CD4-positive, alpha-beta memory T cell (primary cell): ENCODE measurements at places on chromosomes 2 and 18.

DNA sequence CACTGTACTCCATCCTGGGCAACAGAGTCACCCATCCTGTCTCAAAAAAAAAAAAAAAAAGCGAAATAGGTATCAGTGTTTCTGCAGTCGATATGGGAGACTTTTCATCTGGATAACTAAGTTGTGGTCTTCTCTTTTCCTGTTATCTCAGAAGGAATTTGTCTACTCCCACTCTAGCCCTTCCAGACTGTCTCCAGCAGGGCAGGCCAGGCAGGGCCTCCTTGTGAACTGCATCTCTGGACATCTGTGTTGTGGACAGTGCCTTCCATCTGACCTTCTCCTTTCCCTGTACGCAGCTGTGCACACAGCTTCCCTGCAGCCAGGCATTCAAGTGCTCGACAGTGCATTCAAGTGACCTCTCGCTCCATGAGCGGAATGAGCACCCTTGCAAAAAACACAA is 110.2 kb downstream of the CABLES1 start:
- H3K4me3 ChIP-seq = no peak overlapping the region
- no peaks in the 10 kb centered on the region for H3K4me1 ChIP-seq
- H3K27me3 ChIP-seq = no peaks in the 10 kb centered on the region
- no peaks in the 10 kb centered on the region for H3K36me3 ChIP-seq
- DNase-seq = no peak

GRCh38 chr18:61719671-61720070 is 173.1 kb downstream of the RNF152 start:
- no peaks in the 10 kb centered on the region for H3K4me1 ChIP-seq
- DNase-seq = no peak
- no peak overlapping the region for H3K4me3 ChIP-seq
- H3K27ac ChIP-seq = no peak overlapping the region

DNA sequence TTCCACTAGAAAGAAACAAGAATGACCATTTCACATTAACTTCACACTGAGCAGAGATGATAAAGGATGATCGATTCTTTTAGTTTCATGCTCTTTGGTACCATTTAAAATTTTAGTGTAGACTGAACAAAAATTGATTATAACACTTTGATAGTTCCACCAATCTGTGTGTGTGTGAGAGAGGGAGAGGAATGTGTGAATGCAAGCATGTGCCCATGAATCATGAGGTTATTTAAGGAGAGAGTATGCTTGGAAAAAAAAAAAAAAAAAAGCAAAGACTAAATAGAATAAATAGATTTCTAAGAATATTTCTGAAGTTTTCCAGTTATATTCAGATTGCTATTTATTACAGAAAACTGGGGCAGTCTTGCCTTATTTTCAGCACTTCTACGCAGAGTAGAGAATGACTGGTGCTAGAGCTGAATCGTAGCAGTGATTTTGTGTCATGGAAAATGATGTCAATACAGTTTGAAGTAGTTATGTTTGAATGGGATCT is 900.8 kb downstream of the SLC4A3 start:
- no peaks in the 10 kb centered on the region for H3K4me1 ChIP-seq
- H3K4me3 ChIP-seq = no peak overlapping the region
- no peaks in the 10 kb centered on the region for H3K27me3 ChIP-seq
- H3K27ac ChIP-seq = no peak overlapping the region
- no peak for DNase-seq
- H3K36me3 ChIP-seq = no peaks in the 10 kb centered on the region

DNA sequence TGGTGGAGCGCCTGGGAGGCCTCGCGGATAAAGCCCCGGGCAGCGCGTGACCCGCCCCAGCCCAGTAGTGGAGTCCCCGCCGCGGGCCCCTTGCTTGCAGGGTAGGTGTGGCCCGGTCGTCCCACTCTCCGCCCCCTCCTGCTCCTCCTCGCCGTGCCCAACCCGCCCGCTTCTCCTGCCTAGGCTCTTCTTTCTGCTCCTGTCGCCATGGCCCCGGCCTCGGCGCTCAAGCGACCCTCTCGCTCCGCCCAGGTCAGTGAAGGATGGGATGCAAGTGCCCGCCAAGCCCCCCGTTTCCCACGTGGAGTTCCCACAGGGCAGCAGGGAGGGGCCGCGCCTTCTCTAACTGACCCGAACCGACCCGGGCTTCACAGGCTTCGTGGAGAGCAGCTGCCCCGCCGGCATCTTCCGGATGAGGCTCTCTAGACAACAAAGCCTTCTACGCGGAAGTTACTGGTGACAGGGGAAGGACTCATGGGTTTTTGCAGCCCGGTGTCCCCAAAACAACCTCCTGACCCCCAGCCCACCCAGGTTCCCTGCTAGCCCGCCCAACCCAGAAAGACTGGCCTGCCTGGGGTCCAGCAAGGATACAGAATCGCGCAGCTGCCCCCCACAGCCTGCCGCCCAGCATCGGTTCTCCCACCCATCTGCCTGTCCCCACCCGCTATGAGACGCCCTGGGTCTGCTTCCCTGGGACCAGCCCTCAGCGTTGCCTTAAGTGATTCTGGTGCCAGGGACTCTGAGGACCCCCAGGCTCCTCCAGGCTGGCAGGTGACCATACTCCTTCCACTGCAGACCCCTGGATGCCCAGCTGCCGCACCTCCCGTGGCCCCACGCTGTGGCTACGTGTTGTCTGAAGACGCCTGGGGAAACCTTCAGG is 32.8 kb downstream of the TTC32 start:
- H3K27ac ChIP-seq = peak overlapping the region; percentile 35
- H3K4me1 ChIP-seq = peaks cover 20% of the 10 kb centered on the region
- peaks cover 6% of the 10 kb centered on the region for H3K36me3 ChIP-seq
- DNase-seq = peak; percentile 66
- H3K4me3 ChIP-seq = peak overlapping the region; percentile 25
- H3K27me3 ChIP-seq = no peaks in the 10 kb centered on the region

GRCh38 chr2:240155048-240155744 is 14.7 kb upstream of the OTOS start:
- no peaks in the 10 kb centered on the region for H3K27me3 ChIP-seq
- no peak overlapping the region for H3K27ac ChIP-seq
- H3K4me1 ChIP-seq = no peaks in the 10 kb centered on the region
- no peak for DNase-seq

DNA sequence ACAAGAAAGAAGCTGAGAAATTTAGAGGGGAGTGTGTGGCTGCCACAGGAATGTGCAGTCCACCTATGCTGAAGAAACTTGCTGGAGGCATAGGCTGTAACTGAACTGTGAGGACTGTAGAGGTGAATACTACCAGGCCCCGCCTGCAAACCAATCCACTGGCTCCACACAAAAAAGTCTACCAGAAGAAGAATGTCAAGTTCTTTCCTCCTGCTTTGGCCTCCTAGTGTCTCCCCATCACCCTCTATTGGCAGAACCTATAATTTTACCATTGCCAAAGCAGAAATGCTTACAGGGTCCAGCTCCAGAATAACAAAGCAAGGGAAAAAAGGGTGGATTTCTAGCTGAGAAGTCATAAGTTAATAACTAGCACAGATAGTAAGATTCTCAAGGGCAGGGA is 5.9 kb upstream of the ATP5MC3 start:
- no peaks in the 10 kb centered on the region for H3K36me3 ChIP-seq
- no peaks in the 10 kb centered on the region for H3K4me1 ChIP-seq
- H3K27me3 ChIP-seq = no peaks in the 10 kb centered on the region
- H3K4me3 ChIP-seq = no peak overlapping the region
- peak; percentile 15 for DNase-seq

DNA sequence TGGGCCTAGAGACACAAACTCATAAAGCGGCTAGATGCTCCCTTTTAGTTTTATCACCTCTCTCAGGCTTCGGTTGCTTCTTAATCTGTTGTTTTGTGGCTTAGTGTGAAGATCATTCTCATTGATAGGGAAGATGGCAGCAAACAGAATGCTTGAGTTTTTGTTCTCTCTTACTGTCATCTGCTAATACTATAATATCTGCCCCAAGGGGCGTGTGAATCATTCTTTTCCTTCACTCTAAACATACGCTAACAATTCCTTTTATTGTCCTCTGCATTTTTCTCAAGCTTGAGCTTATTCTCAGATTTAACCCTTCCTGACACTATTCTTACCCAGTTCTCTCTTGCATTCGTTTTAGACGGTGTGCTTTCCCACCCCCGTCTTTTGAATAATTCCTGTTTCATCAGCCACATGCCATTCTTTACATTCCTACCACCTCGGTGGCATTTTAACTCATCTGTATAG is 323.9 kb upstream of the NRP2 start:
- H3K4me1 ChIP-seq = no peaks in the 10 kb centered on the region
- H3K27ac ChIP-seq = no peak overlapping the region
- no peaks in the 10 kb centered on the region for H3K36me3 ChIP-seq
- H3K4me3 ChIP-seq = no peak overlapping the region
- no peak for DNase-seq

DNA sequence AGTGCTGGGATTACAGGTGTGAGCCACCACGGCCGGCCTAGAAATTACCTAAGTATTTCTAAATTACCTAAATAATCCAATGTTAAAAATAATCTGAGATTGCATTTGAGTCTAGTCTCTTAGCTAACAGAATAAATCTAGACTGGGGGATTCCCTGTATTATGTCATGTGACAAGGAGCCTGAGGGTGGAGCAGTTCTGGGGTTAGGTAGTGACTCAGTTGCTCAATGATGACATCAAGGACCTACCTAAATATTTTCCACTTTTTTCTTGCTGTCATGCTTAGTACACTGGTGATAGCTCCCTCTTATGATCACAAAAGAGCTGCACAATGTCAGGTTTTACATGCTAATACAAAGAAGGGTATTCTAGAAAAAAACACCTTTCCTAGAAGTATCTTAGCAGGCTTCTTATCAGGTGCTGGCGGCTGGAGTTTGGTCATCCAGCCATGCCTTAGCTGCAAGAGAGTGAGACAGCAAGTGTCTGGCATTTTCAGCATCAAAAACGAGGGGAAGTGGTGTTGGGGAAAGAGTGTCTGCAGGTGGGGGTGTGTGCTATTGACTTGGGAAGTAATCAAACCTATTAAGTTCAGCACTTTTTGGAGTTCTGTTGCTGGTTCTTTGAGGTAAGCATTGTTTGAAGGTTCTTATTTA is 17.5 kb upstream of the CEP192 start:
- H3K27me3 ChIP-seq = no peaks in the 10 kb centered on the region
- no peak overlapping the region for H3K27ac ChIP-seq
- H3K4me3 ChIP-seq = no peak overlapping the region
- no peaks in the 10 kb centered on the region for H3K4me1 ChIP-seq
- no peak for DNase-seq
- H3K36me3 ChIP-seq = peaks cover 28% of the 10 kb centered on the region

DNA sequence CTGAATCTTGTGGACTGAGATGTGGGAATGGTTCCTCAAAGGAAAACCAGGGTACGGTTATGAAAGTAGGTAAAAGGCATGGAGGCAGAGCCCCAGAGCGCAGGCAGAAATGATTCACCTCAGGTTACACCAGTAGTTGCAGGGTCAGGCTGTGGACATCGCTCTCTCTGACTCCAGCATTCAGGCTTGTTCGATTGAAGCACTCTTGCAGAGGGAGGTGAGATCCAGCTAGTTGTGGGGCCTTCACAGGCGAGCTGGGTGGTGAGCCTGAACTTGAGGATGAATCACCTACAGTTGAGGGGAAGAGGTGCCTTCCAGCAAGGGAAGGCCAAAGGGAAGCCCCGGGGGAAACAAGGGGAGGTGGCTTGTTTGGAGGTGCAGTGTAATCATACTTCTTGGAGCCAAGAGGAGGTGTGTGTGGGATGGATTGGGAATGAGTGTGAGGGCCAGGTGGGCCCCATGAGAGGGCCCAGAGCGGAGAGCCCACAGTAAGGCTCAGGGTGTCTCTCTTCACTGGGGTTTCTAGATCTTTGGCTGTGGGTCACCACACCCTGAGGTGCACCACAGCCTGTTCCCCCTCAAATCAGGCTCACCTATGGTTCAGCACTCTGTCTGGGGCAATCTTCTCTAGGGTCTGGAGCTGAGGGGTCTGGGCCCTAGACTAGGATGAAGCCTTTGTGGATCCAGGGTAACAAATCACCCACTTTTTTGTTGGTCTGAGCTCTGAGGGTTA is 48.5 kb upstream of the MCFD2 start:
- no peaks in the 10 kb centered on the region for H3K27me3 ChIP-seq
- no peak for DNase-seq
- no peak overlapping the region for H3K4me3 ChIP-seq

DNA sequence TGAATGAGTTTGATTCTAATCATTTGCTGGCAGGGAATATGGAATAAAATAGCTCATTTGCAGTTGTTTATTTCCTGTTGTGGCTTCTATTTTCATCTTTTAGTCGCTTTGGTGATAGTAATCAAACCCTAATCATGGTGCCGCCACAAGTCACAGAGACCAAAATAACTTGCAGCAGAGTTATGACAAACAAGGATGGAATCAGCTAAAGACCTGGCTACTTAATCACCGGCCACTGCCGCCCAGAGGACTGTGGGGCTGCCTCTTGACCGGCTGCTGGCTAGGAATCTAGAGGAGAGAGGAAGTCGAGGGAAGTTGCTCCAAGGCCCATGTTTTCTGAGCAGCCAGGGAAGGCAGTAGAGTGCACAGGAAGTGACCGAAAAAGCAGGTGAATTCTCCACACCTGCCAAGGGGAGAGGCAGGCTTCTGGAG is 5.1 kb upstream of the SMAD7 start:
- peak; percentile 45 for DNase-seq
- H3K27ac ChIP-seq = no peak overlapping the region
- no peaks in the 10 kb centered on the region for H3K27me3 ChIP-seq
- no peaks in the 10 kb centered on the region for H3K36me3 ChIP-seq
- peaks cover 28% of the 10 kb centered on the region for H3K4me1 ChIP-seq

DNA sequence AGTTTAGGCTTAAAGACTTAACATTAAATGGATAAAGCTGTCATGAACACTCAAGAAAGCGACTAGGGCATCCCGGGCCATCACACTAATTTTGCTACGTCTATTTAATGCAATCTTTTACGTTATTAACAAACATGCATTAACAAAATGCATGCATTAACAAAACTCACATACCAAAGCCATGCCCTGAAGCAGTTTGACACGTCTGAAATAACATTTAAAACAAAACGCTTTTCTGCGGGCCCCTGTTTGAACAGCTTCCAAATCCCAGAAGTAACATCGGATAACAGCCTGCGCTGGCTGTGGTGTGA is 458 bp downstream of the B4GALT6 start:
- no peaks in the 10 kb centered on the region for H3K4me1 ChIP-seq
- no peaks in the 10 kb centered on the region for H3K36me3 ChIP-seq
- no peak overlapping the region for H3K27ac ChIP-seq
- DNase-seq = no peak
- H3K27me3 ChIP-seq = peaks cover 5% of the 10 kb centered on the region
- H3K4me3 ChIP-seq = no peak overlapping the region
